CMK (cell line): ENCODE measurements at places on chromosomes 4 and X.

GRCh38 chr4:68907788-68908700 lies 43.6 kb downstream of the UGT2A3 start:
- no peak for DNase-seq

GRCh38 chr4:22692736-22693135 lies at the start of gene GBA3:
Gene GBA3, plus strand, starts transcription at chr4:22692937.
- DNase-seq = no peak

DNA sequence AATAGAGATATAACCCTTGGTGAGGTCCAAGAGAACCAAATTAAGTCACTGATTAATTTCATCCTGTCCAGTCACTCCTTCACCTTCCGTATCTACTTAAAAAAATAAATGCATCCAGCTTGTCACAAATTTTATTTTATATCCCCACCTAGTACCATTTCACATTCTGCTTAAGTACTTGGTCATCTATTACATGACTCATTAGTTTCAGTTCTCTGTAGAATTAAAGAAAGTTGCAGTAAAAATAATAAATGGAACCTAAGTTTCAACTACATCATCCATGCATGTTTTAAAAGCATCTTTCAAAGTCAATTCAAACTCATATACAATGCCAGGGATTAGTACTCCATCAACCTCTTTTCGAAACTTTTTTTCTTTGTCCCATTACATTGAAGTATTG lies 130.2 kb downstream of the SH2D1A start:
- DNase-seq = no peak

DNA sequence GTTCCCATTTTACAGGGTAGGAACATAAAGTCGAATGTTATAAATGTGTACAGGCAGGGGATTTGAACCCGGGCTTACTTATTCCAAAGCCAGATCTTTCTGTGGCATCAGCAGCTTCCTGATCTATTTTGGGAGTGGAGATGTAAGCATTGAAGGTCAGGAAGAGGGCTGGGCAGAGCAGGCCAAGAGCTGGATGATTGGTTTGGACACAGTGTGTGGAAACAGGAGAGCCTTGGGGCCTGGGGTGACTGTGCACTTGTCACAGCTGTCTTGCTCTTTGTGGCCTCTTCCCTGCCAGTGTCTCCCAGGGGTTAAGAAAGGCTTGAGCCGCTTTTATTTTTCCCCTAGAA lies 127.9 kb upstream of the ENPP6 start:
- no peak for DNase-seq
